ENCODE measurements at places on chromosomes 12 and 14.

GRCh38 chr12:125330645-125331341 lies 265.6 kb downstream of the AACS start:
- peak; percentile 78 for DNase-seq

- DNase-seq, result no peak
Measured at GRCh38 chr14:52121441-52121840, 52.6 kb upstream of the NID2 start.

- no peak for DNase-seq
Measured at GRCh38 chr12:63843254-63843720, 1.2 kb upstream of the SRGAP1 start.

DNA sequence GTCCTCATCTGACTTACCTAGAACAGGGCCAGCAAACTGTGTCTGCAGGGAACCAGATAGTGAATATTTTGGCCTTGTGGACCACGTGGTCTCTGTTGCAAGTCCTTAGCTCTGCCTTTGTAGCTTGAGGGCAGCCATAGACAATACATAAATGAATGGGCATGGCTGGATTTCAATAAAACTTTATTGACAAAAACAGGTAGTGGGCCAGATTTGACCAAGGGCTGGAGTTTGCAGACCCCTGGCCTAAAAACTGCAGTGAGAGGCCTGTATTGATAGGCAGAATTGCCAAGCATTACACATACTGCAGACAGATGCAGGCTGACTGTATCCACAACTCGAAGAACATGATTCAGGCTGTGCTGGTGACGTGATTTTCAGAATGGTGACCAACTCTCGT lies 25.3 kb downstream of the CCDC63 start:
- DNase-seq, result no peak

DNA sequence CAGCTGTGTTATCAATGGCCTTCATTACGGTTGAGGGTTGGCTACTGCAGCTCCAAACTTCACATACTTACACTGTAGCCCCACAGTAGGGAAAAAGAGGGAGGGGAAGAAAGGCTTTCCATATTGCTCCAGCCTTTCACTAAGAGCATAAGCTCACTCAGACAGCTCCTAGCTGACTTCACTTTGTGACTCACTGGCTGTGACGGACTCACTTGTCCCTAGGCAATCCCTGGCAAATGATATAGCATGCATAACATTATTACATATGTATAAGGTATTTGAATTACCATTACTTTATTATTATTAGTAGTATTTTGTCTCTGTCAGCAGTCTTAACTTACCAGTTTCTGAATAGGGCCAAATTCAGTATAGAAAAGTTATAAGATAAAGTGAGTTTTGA lies 350.7 kb downstream of the RMST start:
- no peak for DNase-seq

- DNase-seq, result no peak
Measured at GRCh38 chr12:19546027-19546426, 106.7 kb downstream of the AEBP2 start.

DNA sequence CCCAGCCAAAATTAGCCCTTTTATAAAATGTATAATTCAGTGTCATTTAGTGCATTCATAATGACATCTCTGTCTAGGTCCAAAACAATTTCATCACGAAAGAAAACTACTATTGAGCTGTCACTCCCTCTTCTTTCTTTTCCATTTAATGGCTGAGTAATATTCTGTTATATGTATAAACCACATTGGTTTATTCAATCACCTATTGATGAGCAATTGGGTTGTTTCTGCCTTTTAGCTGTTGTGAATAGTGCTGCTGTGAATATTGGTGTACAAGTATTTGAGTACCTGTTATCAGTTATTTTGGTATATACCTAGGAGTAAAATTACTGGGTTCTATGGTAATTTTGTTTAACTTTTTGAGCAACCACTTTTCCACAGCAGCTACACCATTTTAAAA lies 7.2 kb downstream of the DNM1L start:
- no peak for DNase-seq

DNA sequence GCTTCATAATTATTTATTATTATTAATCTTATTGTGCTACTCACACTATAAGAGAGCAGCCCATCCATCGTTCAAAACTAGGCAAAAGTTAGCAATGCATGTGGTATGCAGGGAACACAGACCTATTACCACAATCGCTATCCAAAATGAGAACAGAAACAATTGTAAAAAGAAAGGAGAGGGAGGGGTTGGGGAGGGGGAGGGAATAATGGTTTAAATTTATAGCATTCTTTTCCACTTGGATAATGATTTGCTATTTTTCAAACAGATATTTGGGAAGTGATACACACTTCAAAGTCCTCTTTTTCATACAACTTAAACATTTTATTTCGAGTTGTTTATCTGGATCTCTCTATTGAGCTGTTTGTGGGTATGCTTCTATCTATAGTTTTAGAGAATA lies 248.6 kb upstream of the SOX5 start:
- DNase-seq, result no peak

DNA sequence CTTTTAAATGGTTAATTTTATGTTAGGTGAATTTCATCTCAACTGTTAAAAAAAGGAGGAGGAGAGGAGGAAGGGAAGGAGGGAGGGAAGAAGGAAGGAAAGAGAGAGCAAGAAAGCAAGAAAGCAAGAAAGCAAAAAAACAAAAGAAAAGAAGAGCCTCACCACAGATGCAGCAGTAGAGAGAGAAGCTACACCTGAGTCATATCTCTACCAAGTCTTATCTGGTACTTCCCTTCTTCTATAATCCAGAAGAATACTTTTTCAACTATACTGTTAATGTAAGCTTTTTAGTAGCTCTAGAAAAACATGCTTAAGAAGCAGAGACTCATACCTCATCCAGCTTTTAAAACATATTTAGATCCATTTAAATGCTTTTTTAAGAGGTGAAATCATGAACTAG lies 5.6 kb upstream of the IL26 start:
- DNase-seq, result no peak

DNA sequence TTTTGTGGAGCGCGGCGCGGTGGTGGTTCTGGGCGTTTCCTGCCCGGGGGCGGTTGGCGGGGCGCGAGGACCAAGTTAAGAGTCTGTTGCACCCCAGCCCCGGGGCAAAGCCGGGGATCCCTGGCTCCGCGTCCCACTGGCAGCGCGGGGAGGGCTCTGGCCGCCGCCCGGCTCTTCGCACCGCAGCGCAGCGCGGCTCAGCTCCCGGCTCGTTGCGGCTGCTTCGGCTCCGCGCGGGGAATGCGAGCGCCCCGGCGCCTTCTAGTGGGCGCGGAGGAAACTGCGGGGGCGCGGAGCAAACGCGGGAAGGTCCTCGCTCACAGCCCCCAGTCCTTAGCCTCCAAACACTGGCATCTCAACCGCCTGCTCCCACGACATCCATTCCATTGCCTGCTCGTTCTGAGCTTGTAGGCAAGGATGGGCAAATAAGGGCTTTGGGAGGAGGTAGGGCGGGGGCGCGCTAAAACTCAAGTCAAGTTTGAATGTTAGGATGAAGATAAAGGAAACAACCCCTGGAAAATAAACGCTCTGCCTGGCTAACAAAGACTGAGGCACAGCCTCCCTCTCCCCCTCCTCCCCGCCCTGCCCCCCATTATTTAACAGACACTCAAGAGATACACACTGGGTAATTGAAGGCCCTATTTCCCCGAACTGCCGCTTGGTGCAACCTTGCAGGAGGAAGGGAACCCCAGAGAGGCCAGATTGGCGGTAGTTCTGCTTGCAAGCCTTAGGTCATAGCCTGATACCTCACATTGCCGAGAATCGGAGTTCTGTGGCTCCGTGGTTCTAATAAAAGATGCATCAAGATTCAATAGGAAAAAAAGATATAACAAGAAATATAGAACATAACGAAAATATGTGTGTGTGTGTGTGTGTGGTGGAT lies at the start of gene B4GALNT1:
TSS of gene B4GALNT1 (minus strand) at position 244 of the 883 bp plus-strand sequence. CDS start 1,069 bp downstream, outside the sequence.
- peak; percentile 88 for DNase-seq

GRCh38 chr14:85444635-85445034 lies 85.3 kb upstream of the FLRT2 start:
- DNase-seq, result peak; percentile 29

DNA sequence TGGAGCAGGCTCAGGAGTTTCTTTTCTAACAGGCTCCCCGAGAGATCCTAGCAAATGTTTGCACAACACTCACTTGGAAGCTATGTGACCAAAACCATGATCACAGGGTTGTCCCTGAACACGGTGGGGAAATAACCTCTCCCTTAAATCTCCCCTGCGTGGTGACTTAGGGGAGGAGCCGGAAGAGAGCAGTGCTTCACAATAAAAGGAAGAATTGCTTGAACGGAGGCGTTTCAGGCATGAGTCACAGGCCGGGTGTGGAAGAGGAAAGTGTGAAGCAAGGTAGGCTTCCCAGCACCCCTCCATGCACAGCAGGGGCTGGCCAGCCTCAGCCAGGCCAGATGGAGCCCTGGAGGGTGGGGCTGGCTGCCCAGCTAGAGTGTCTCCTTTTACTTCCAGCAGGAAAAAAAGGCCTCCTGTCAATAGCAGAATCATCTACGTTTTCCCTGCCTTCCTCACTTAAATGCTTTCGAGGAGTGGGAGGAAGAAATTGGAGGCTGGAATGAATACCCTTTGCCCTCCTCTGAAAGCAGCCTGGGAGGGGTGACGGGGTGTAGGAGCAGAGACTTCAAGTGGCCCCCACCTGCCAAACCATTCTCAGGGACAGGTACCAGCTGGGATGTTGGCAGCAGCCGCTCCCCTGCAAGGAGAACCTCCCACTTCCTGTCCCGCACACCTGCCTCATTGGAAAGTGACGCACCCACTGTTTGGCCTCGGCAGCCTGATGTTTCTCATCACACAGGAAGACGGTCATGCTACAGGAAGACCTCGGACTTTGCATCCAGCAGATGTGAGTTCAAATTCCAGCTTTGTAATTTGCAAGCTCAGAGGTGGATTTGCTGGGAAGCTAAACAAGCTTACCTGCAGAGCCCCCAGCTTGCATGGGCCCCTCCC lies 30.1 kb upstream of the PPP2R5C start:
- DNase-seq, result no peak

DNA sequence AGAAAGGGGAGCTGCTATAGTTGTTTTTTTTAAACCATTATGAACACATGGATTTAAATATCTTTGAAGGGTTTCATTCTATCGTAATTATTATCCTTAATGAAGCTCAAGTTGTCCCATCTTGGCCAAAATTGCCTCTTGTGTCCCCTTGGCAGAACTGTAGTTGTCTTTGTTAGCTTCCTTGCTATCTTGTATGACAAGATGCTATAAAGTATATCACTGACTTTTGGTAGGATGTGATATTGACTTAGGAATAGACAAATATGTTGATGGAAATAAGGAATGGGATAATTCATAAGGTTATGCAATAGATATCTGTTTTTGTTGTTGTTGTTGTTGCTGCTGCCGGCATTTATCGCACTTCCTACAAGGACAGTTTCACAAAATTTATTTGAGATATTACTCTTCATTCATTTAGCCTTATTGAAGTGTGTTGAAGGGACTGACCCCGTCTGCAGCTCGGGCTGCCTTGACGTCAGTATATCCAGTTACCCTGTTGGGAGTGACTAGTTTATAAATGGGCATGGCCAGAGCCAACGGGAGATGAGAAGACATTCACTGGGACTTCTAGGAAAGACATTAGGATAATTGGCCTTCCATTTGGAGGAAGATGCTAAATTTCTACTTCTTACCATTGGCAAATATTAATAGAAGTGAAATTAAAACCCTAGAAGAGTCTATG lies 26.1 kb upstream of the APOLD1 start:
- DNase-seq, result no peak

DNA sequence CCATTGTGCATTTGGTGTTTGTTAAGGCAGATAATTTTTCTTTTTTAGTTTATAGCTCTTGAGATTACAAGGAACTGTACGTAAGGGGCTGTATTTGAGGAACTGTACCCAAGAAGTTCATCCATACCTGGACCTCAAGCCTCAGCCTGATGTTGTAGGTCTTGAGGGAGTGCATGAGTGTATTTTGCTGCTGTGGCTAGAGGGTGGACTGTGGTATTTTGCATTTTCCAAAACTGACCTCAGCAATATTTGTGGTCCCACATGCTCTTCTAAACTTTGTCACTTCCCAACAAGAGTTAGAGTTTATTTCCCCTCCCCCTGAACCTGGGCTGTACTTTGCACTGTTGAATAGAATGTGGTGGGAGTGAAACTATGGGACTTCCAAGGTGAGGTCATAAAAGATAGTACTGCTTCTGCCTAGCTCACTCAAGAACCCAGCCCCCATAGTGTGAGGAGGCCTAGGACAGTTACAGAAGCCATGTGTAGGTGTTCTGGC lies 42.2 kb upstream of the FBXO33 start:
- DNase-seq, result no peak

DNA sequence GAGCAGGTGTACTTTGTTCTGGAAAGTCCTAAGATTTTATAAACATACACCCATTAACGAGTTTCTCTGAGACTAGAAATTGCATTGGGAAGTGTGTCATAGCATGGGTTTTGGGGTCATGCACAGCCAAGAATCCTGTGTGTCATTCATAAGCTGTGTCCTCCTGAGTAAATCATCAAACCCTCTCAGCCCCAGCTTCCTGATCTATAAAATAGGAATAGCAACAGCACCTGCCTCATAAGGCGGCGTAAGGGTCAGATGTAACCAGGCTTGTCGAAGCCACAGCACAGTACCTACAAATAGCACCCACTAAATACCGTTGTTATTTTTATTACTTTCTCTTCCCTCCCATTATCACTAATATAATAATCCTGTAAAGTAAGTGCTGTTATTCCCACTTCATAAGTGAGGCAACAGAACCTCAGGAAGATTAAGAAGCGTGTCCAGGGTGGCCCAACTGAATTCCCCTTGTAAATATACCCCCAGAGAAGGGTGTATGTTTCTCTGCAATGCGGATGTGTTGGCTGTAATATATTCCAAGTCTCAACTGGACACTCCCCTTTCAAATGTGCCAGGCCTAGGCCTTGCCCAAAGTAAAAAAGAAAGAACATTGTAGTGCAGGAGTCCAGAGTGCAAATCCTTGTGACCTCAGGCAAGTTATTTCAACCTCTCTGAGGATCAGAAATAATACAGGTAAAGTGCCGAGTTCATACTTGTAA lies 188.3 kb upstream of the BCL2L14 start:
- DNase-seq, result no peak

- peak; percentile 23 for DNase-seq
Measured at GRCh38 chr12:13101821-13102375, 1.6 kb downstream of the GSG1 start.

Data from NCI-H82 (cell line).